A549 treated with Mapracorat at 1 μM for 4 hours (cell line): ENCODE measurements at places on chromosomes 16 and 17. TPM values are rescaled to one million over a fixed set of nuclear protein-coding genes. Genes with fewer than 3 reads are reported as not detected.

The KRT39 gene
- total RNA-seq, result not detected in 5 replicates

The KRTAP9-4 gene
- total RNA-seq, result not detected in 5 replicates

The CA4 gene
- total RNA-seq, result 0.12 to 0.24 TPM (median 0.23 TPM) in 3 of 5 replicates, not detected in the others

The GSPT1 gene
- 175 to 222 TPM (median 179 TPM) in 5 replicates for total RNA-seq

The ITGAL gene
- total RNA-seq, result 0.03 to 0.21 TPM in 2 of 5 replicates, not detected in the others

The HSD17B1 gene
- 0.89 to 1.8 TPM (median 1.5 TPM) in 5 replicates for total RNA-seq

The INPP5K gene
- total RNA-seq, result 21.6 to 25.3 TPM (median 24.5 TPM) in 5 replicates

The FBXL16 gene
- total RNA-seq, result 9.5 to 15.8 TPM (median 11.2 TPM) in 5 replicates

The CNTNAP4 gene
- total RNA-seq, result not detected in 5 replicates

The ASB16 gene
- 0.07 to 0.32 TPM (median 0.12 TPM) in 3 of 5 replicates, not detected in the others for total RNA-seq

The AGRP gene
- total RNA-seq, result not detected in 5 replicates

The CRK gene
- total RNA-seq, result 76.2 to 89.8 TPM (median 85.3 TPM) in 5 replicates

The PGAP6 gene
- total RNA-seq, result 28.8 to 39.8 TPM (median 37.5 TPM) in 5 replicates

The ETV4 gene
- 49.1 to 61.9 TPM (median 55.9 TPM) in 5 replicates for total RNA-seq

The PIK3R5 gene
- total RNA-seq, result 0.05 to 0.14 TPM in 2 of 5 replicates, not detected in the others

The SLC52A1 gene
- total RNA-seq, result 0.42 to 0.97 TPM (median 0.76 TPM) in 5 replicates

The AKAP10 gene
- total RNA-seq, result 19.3 to 24.4 TPM (median 22.7 TPM) in 5 replicates

The SGF29 gene
- 18.3 to 24.9 TPM (median 20.4 TPM) in 5 replicates for total RNA-seq

The KCNH4 gene
- total RNA-seq, result 0.28 to 0.48 TPM (median 0.41 TPM) in 5 replicates

The SEZ6L2 gene
- total RNA-seq, result 15.1 to 22.3 TPM (median 19.9 TPM) in 5 replicates

The KRT33B gene
- total RNA-seq, result not detected in 5 replicates

The ABI3 gene
- total RNA-seq, result not detected in 5 replicates

The TUBD1 gene
- 10.5 to 12.3 TPM (median 10.7 TPM) in 5 replicates for total RNA-seq

The TEKT1 gene
- 0.04 to 0.23 TPM (median 0.07 TPM) in 4 of 5 replicates, not detected in the other for total RNA-seq

The GLTPD2 gene
- not detected in 5 replicates for total RNA-seq

The ARL5C gene
- not detected in 5 replicates for total RNA-seq

The TAC4 gene
- not detected in 5 replicates for total RNA-seq

The AKAP1 gene
- total RNA-seq, result 50.6 to 57.1 TPM (median 52.5 TPM) in 5 replicates

The SBK1 gene
- 0.19 to 0.36 TPM (median 0.26 TPM) in 5 replicates for total RNA-seq

The TBX4 gene
- total RNA-seq, result 0.23 to 0.36 TPM (median 0.30 TPM) in 5 replicates

The ODAD4 gene
- total RNA-seq, result 1.2 to 1.8 TPM (median 1.4 TPM) in 5 replicates

The ZNF624 gene
- 1.5 to 2.6 TPM (median 1.7 TPM) in 5 replicates for total RNA-seq

The TSNAXIP1 gene
- total RNA-seq, result 0.39 to 0.64 TPM (median 0.47 TPM) in 5 replicates

The RAPGEFL1 gene
- 2.2 to 3.4 TPM (median 2.8 TPM) in 5 replicates for total RNA-seq

The DLX4 gene
- 2.1 to 3.3 TPM (median 2.9 TPM) in 5 replicates for total RNA-seq

The KCNJ2 gene
- total RNA-seq, result 0.05 to 0.16 TPM (median 0.07 TPM) in 4 of 5 replicates, not detected in the other

The MYCBPAP gene
- 0.32 to 1.2 TPM (median 0.84 TPM) in 5 replicates for total RNA-seq

The CA5A gene
- not detected in 5 replicates for total RNA-seq
